ENCODE measurements at places on chromosomes 3 and 15. TPM values are rescaled to one million over a fixed set of nuclear protein-coding genes. Genes with fewer than 3 reads are reported as not detected.

CRYGS gene
- total RNA-seq = 1.8 TPM

OIP5 gene
- total RNA-seq = 45.0 TPM

FILIP1L gene
- total RNA-seq = 0.30 TPM

DNA sequence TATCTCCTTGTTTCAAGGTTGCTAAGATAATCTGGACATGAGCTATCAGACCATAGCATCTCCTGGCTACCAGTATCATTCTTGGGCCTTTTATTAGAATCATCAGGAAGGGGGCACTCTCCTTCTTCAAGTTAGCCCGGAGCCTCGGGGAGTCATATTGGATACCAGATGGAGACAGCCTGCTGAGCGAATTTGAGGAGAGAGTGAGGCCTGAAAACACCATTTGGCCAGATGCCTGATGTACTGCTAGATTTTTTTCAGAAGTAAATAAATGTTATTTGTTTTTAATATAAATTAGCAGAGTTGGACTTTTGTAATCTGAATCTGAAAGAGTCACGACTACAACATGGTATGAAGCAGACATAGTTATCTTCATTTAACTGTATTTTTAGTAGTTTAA is 848.6 kb downstream of the IGSF11 start:
- DNase-seq = no peak

- DNase-seq = no peak
These were observed 38.7 kb upstream of the MAGEF1 start for GRCh38 chr3:184750349-184751083.

Measured in H7 (cell line).